ENCODE measurements at places on chromosomes 11 and 22.

DNA sequence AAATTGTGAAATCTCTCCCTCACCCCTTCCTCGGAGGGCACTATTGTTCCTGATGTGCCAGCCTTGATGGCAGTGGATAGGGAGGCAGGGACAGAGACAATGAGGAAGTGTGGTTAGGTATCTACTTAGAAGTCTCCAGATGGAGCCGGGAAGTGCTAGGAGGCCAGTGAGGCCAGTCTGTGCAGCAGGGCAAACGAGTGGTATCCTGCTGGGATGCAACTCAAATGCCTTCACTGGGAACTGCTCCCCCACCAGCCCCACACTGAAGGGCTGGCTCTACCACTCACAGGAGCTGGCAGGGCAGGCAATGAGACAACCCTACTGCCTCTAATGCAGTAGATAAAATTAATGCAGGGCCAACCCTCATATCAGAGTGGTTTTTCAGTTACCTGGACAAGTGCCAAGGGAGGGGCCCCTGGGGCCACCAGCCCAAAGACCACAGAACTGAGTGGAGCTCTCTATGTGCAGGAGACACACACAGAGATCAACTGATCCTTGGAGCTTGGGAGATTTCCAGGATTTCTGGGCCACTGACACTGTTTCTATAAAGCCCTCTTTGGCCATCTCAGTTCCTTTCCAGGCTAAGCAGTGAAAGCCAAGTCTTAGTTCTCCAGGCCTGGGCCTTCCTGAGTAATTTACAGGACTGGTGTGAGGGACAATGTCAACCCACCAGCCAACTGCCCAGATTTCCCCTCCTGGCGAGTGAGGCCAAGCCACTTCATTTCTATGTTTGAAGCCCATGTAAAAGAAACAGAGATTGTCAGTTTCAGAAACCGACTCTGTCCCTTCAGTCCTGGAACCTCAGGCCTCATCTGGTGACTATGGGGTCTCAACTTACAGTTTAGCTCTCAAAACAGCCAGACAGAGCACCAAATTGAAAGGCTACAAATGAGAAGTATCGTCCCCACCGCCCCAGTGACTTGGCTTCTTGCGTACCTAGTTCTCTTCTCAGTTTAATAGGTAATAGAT lies 4.1 kb downstream of the MIF start:
- no peak for DNase-seq

GRCh38 chr22:33835265-33835664 lies 85.0 kb downstream of the LARGE1 start:
- DNase-seq: no peak

- no peak for DNase-seq
These were observed 47.9 kb downstream of the DCUN1D5 start for GRCh38 chr11:103043826-103044678.

- DNase-seq: peak; percentile 28
These were observed 75.3 kb downstream of the APIP start for GRCh38 chr11:34840736-34841386.

- DNase-seq: no peak
These were observed 15.9 kb downstream of the MOGAT2 start for GRCh38 chr11:75733431-75734107.

DNA sequence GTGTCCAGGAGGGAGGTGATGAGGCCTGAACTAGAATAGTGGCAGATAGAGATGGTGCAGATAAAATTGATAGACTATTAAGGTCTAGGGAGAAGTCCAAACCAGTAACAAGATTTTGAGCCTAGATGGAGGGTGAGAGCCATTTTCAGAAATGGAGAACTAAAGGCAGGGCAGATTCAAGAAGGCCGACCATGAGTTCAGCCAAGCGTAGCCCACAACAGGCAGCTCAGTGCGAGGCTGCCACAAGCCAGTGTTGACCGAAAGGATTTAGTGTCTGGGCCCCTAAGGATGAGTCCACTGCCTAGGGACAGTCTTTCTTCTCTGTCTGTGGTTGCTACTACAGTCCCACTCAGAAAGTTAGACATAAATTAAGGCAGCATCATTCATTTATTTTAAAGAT lies 51.7 kb downstream of the PPP2R1B start:
- no peak for DNase-seq

DNA sequence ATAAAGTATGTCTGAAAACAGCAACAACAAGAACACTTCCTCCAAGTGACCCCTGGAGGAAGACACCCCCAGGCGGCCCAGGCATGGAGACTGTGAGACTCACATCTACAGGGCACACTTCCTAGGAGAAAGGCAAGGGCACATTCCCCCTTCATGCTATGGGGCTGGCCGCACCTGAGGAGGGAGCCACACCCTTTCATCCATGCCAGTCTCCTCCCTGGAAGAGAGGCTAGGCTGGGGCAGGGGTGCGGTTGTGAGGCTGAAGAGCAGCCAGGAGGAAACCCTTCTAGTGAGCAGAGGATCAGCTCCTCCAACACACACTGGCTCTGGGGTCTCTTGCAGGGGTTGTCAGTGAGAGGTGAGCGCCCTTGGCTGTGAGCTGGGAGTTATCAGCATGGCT lies 678.8 kb downstream of the NTM start:
- DNase-seq: no peak

- DNase-seq: peak; percentile 23
These were observed 1256.1 kb upstream of the CNTN5 start for GRCh38 chr11:97764605-97765004.

GRCh38 chr11:112613051-112613972 lies 347.9 kb upstream of the NCAM1 start:
- peak; percentile 72 for DNase-seq

DNA sequence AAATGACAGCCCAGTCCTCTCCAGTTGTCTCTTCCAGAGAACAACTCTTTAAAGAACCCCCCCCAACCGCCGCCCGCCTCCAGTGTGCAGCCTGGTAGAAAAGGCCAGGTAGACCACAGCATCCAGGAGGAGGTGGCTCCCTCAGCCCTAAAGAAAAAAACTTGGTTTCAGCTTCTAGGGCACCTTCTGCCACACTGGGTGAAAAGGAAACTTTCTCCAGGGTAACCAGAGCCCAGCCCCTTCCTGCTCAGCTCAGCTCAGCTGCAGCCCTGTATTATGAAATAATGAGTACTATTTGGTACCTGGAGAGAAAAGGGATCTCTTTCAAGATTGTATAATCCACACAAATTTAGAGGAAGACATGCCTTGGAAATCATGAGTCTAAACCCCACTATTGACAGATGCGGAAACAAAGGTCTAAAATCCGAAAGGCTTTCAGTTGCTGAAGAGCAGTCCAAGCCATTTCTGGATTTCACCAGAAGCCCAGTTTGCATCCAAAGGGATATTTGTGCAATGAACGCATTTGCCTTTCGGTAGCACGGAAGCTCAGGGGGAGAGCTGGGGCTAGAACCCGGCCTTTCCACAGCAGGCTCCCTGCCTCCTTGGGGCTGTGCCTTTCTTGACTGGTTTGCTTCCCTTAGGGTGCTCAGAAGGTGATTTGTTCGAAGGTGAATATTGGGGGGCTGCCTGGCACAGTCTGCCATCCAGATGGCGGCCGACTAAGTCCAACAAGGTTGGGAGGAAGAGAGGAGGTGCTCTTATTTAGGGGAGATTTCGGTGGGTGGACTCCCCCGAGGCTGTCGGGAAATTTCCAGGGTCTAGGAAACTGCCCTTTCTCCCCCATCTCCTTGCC lies 3.3 kb downstream of the FXYD6 start:
- DNase-seq: no peak
